PC-3 (cell line): ENCODE measurements at places on chromosomes 12 and 14. TPM values are rescaled to one million over a fixed set of nuclear protein-coding genes. Genes with fewer than 3 reads are reported as not detected.

GRCh38 chr14:50607181-50607580 is 47.2 kb downstream of the ATL1 start:
- H3K27me3 ChIP-seq: no peaks in the 10 kb centered on the region
- H3K36me3 ChIP-seq: no peaks in the 10 kb centered on the region
- H3K4me1 ChIP-seq: no peaks in the 10 kb centered on the region
- no peak overlapping the region for H3K27ac ChIP-seq
- no peak for DNase-seq
- H3K4me3 ChIP-seq: no peak overlapping the region

DNA sequence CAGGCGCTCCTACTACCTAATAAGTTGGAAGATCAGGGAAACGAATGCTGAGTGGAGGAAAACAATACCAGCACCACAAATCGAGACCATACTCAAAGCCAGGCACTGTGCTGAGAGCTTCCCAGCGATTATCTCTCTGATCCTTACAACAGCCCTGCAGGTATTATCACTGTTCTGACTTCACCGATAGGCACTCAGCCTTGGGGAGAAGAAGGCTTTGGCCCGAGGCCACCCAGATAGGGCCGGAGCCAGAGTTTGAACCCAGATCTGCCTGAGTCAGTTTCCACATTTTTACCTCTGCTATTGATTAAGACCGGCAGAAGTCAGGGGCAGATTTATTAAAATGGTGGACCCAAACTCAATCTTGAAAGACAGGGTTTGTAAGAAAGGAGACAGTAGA is 4.9 kb downstream of the SVOP start:
- peaks cover 51% of the 10 kb centered on the region for H3K27me3 ChIP-seq
- DNase-seq: no peak
- no peaks in the 10 kb centered on the region for H3K36me3 ChIP-seq
- no peaks in the 10 kb centered on the region for H3K4me1 ChIP-seq
- H3K27ac ChIP-seq: no peak overlapping the region

- no peaks in the 10 kb centered on the region for H3K4me1 ChIP-seq
- H3K4me3 ChIP-seq: no peak overlapping the region
- peaks cover 21% of the 10 kb centered on the region; the same call in 1 of the 2 replicates for H3K27me3 ChIP-seq
- no peak overlapping the region for H3K27ac ChIP-seq
- DNase-seq: no peak
- no peaks in the 10 kb centered on the region for H3K36me3 ChIP-seq
Measured at GRCh38 chr12:5478081-5478706, 46.3 kb downstream of the NTF3 start.

- no peaks in the 10 kb centered on the region for H3K36me3 ChIP-seq
- peaks cover 33% of the 10 kb centered on the region for H3K27me3 ChIP-seq
- no peak for DNase-seq
- no peak overlapping the region for H3K27ac ChIP-seq
- no peaks in the 10 kb centered on the region for H3K4me1 ChIP-seq
Measured at GRCh38 chr12:109018296-109018695, 2.6 kb downstream of the SVOP start.

DNA sequence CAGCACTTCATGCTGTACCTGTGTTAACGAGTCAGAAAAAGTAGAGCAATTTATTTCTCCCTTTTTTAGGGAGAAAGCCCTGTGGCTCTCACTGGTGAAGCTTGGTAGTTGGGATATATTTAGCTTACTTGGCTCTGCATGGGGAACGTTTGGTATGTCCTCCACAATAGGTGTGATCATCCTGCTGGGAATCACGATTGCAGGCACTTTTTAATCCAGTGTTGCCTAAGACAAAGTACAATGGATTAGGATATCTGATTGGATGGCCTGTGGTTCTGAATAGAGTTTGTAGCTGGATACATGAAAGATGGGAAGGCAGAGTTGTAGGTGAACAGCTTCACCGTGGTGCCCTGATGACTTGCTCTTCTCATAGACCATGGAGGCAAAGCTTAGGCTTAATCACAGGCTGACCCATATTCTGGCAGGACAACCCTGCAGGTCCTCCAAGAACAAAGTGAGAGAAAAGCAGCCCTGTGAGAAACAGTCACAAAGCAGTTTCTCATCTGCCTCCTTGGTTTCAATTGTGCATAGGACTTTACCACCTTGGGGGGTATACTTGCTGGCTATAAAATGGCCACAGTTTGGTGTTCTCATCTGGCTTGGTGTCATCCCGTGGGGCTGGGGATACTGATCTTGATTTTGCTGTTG is 7.5 kb downstream of the RESF1 start:
- H3K27ac ChIP-seq: no peak overlapping the region
- H3K4me3 ChIP-seq: no peak overlapping the region
- DNase-seq: no peak
- H3K4me1 ChIP-seq: no peaks in the 10 kb centered on the region

GRCh38 chr14:53516261-53516774 is 363.2 kb upstream of the DDHD1 start:
- no peaks in the 10 kb centered on the region for H3K4me1 ChIP-seq
- H3K36me3 ChIP-seq: no peaks in the 10 kb centered on the region
- H3K27me3 ChIP-seq: no peaks in the 10 kb centered on the region
- no peak overlapping the region for H3K27ac ChIP-seq

DNA sequence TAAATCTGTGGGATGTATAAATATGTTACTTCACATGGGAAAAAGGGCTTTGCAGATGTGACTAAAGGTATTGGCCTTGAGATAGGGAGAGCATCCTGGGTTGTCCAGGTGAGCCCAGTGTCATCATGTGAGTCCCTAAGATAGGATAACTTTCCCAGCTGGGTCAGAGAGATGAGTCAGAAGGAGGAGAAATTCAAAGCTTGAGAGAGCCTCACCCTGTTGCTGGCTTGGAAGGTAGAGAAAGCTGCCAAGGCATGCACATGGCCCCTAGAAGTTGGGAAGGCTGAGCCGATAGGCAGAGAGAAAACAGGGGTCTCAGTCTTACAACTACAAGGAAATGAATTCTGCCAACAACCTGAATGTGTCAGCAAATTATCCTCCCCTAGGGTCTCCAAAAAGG is 213.0 kb downstream of the ADGRD1 start:
- H3K36me3 ChIP-seq: no peaks in the 10 kb centered on the region
- H3K27me3 ChIP-seq: peaks cover 7% of the 10 kb centered on the region
- DNase-seq: no peak
- no peak overlapping the region for H3K4me3 ChIP-seq
- H3K4me1 ChIP-seq: no peaks in the 10 kb centered on the region

GRCh38 chr14:76917158-76917596 is 91.0 kb downstream of the LRRC74A start:
- DNase-seq: peak; percentile 85
- H3K27me3 ChIP-seq: no peaks in the 10 kb centered on the region
- H3K36me3 ChIP-seq: no peaks in the 10 kb centered on the region
- H3K4me3 ChIP-seq: no peak overlapping the region
- peaks cover 70% of the 10 kb centered on the region for H3K4me1 ChIP-seq

- peak; percentile 59 for DNase-seq
- no peak overlapping the region for H3K4me3 ChIP-seq
- H3K4me1 ChIP-seq: peaks cover 43% of the 10 kb centered on the region
- H3K27ac ChIP-seq: peak overlapping the region; percentile 25; the same call in 1 of the 2 replicates
Measured at GRCh38 chr12:46667551-46667950, 158.2 kb downstream of the SLC38A4 start.

- H3K36me3 ChIP-seq: no peaks in the 10 kb centered on the region
- DNase-seq: peak; percentile 89
- H3K4me1 ChIP-seq: peaks cover 33% of the 10 kb centered on the region
- H3K27ac ChIP-seq: peak overlapping the region; percentile 27
- no peaks in the 10 kb centered on the region for H3K27me3 ChIP-seq
- H3K4me3 ChIP-seq: 0 out of 2 replicates have a peak overlapping the region, but pooled peaks have one; percentile 6
Measured at GRCh38 chr12:103882861-103883596, 42.0 kb upstream of the NT5DC3 start.

- no peaks in the 10 kb centered on the region for H3K36me3 ChIP-seq
- H3K27me3 ChIP-seq: no peaks in the 10 kb centered on the region
- H3K4me1 ChIP-seq: peaks cover 10% of the 10 kb centered on the region
- peak; percentile 63 for DNase-seq
- H3K4me3 ChIP-seq: peak overlapping the region; percentile 99
Measured at GRCh38 chr12:123271001-123271668, 521 bp downstream of the CDK2AP1 start.

DNA sequence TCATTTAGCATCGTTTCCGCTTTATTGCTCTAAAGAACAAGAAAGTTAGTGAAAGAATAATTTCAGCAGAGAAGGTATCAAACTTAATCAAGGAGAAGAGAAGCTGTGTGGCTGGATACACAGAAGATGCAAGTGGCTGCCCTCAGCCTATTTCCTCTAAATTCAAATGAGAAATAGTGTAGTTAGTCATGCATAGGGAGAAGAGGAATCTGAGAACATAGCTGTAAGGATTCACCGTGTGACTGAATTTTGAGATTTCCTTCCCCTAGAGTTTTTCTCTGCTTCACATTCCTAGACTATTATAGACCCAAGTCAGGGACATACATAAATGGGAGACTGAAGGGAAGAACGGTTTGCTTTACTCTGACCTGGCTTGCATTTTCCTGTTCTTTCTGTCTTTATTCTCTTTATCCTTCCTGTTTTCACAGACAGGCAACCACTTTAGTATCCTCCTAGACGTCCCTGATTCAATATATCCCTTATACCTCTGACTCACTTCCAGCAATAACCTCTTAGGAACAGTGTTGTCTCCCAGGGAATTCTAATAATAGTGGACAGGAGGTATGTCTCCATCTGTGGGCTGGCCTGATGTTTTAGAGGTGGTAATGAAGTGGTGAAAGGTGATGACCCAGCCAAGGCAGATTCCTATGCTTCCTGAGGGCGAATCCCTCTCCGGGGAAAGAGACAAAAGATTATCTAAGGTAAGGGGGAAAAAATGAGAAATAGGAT is 7.0 kb downstream of the RNASE10 start:
- H3K27ac ChIP-seq: no peak overlapping the region
- peaks cover 25% of the 10 kb centered on the region for H3K4me1 ChIP-seq
- H3K27me3 ChIP-seq: no peaks in the 10 kb centered on the region
- no peak overlapping the region for H3K4me3 ChIP-seq
- H3K36me3 ChIP-seq: no peaks in the 10 kb centered on the region
- no peak for DNase-seq

GRCh38 chr12:6343518-6343917 is 1.6 kb upstream of the TNFRSF1A start:
- no peak overlapping the region for H3K27ac ChIP-seq
- no peaks in the 10 kb centered on the region for H3K36me3 ChIP-seq
- no peak for DNase-seq
- no peaks in the 10 kb centered on the region for H3K27me3 ChIP-seq
- no peak overlapping the region for H3K4me3 ChIP-seq

DNA sequence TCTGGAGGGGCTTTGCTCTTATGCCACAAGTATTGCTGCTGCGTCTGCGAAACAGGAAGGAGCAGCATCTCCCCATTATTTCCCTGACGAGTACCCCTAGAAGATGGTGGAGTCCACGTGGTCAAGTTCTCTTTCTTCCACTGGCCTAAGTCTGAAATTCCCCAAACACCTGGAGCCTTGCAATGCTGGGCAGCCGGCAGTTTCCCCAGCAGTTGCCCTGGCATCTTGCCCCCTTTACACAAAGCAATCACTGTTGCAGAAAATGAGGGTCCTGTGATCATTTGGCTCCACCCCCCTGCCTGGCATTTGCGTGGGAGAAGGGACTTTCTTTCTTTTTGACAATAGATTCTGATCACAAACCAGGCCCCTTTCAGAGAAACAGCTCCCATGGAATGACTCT is 56.9 kb downstream of the FOS start:
- no peak for DNase-seq
- H3K27ac ChIP-seq: no peak overlapping the region
- H3K36me3 ChIP-seq: no peaks in the 10 kb centered on the region
- no peak overlapping the region for H3K4me3 ChIP-seq
- no peaks in the 10 kb centered on the region for H3K4me1 ChIP-seq
- H3K27me3 ChIP-seq: peaks cover 57% of the 10 kb centered on the region

DNA sequence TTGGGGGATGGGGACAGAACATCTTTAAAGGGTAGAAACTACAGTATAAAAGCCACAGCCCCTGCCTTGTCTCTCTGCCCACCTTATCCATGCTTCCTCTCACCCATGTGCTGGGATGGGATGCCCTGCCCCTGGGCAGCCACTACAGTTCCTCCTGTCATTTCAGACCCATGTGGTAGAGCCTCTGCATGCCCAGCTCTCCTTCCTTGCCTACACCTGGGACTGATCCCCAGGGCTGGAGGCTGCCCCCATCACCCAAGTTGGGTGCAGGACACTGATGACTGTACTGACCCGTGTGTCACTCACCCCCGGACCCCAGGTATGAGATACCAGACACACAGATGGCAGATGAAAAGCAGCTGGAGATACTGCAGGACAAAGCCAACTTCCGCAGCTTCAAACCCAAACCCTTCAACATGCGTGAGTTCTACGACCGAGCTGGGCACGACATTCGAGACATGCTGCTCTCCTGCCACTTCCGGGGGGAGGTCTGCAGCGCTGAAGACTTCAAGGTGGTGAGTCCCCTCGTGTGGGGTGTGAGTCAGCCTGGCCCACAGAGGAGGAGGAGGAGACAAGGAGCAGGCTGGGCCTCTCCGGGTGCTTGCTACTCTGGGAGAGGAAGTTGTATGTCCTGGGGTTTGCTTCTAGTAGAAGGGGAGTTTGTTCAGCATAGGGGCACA is 2.2 kb downstream of the ASIC1 start:
- no peaks in the 10 kb centered on the region for H3K36me3 ChIP-seq
- no peaks in the 10 kb centered on the region for H3K27me3 ChIP-seq
- no peak for DNase-seq
- peaks cover 11% of the 10 kb centered on the region for H3K4me1 ChIP-seq
- H3K4me3 ChIP-seq: no peak overlapping the region

DNA sequence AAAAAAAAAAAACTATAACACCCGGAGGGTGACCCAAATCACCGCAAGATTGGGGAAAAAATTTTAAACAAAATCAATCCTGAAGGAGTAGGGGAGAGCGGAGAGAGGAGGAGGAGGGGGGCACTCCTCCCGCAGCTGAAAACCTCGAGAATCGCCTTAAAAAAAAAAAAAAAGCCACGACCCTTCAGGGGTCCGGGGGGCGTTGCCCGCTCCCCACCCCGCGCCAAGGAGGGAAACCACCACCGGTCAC is 254 bp downstream of the GTF2A1 start:
- H3K36me3 ChIP-seq: peaks cover under 1% of the 10 kb centered on the region; the same call in 1 of the 2 replicates
- peak overlapping the region; percentile 94 for H3K4me3 ChIP-seq
- peak overlapping the region; percentile 61 for H3K27ac ChIP-seq
- H3K27me3 ChIP-seq: no peaks in the 10 kb centered on the region
- DNase-seq: no peak

GRCh38 chr14:86086962-86087361 is 557.0 kb downstream of the FLRT2 start:
- no peak for DNase-seq
- H3K36me3 ChIP-seq: no peaks in the 10 kb centered on the region
- no peaks in the 10 kb centered on the region for H3K27me3 ChIP-seq
- H3K4me3 ChIP-seq: no peak overlapping the region
- H3K27ac ChIP-seq: no peak overlapping the region
- H3K4me1 ChIP-seq: no peaks in the 10 kb centered on the region

The TBX5 gene
- total RNA-seq: not detected in 2 replicates

The KRT81 gene
- total RNA-seq: 1,688 and 2,042 TPM in 2 replicates

The MGST1 gene
- 99.3 and 105 TPM in 2 replicates for total RNA-seq

The KCNH5 gene
- not detected in 2 replicates for total RNA-seq

The CABP1 gene
- total RNA-seq: not detected in 2 replicates

The CCDC196 gene
- not detected in 2 replicates for total RNA-seq

The SYNDIG1L gene
- not detected in 2 replicates for total RNA-seq

The ASIC1 gene
- 6.0 and 6.3 TPM in 2 replicates for total RNA-seq

The IL31 gene
- not detected in 2 replicates for total RNA-seq
